Progenitor cell of endocrine pancreas (in vitro differentiated cells): ENCODE measurements at places on chromosomes 7 and 10.

GRCh38 chr7:85135977-85136376 is 50.9 kb downstream of the SEMA3D start:
- no peak for DNase-seq

DNA sequence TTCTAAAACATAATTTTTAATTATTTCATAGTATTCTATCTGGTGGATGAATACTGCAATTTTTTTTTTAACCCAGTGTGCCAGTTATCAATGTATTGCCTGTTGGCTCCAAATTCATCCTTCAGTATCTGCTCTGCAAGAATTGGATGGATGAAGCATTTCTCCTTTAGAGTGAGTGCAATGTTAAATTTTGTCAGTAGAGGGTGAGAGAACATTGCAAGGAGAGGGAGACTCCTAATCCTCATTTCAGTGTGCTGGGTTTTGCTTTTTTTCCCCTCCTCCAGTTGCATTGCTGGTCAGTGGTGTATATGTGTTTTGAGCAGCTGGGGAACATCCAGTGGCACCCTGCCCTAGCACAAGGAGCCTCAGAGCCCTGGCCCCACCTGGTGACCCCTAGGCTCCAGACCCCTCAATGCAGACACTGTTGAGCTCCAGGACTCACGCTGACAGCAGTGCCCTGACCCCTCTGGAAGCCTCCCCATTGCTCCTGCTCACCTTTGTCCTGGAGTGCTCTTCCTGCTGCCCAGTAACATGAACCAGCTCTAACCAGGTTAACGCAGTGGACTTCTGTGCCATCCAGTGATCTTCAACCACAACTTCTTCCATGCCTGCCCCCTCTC is 199.4 kb downstream of the USP6NL start:
- no peak for DNase-seq

DNA sequence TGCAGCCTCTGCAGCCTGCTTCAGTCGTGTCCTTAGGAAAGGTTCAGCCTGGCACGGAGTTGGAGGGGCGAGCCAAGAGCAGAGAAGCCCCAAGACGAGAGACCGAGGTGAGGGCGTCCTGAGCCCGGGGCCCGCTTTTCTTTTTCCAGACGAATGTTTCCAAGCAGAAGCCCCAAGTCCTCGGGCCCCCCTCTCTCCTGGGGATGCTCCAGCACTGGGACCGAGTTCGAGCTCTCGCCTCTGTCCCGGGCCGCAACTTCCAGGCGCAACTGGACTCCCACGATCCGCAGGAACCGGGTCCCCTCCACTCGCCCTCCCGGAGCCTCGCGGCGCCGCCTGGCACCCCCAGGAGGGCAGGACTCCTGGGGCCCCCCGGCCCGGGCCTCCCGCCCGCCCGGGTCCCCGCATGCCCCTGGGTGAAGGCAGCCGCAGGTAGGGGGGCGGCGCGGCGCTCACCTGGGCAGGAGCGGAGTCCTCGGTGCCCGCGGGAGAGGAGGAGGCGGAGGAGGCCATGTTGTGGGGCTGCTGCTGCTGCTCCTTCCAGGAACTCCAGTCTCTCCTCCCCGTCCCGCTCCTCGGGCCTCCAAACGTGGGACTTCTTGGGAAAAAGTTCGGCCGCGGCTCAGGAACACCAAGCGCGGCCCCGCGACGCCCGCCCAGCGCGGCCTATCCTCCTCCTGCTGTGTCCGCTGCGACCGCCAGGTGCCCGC is 45.3 kb upstream of the CDK1 start:
- peak; percentile 68 for DNase-seq

DNA sequence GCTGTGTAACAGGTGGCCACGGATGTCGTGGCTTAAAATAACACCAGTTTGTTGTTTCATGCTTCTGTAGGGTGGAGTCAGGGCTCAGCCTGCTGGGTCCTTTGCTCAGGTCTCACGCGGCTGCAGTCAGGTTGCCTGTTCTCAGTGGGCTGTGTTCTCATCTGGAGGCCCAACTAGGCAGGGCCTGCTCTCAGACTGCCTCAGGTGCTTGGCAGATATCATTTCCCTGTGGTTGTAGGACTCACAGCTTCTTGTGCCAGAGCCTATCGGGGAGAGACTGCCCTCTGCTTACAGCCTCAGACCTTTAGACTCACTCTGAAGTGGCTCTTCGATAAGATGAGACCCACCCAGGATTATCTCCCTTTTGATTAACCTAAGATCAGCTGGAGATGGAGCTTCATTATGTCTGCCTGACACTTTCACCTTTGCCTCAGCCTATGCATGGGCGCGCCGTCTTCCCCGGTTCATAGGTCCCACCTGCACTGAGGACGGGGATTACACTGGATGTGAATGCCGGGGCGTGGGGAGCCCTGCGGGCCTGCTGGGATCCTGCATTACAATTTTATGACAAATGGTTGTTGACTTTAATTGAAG is 55.3 kb downstream of the INPP5A start:
- DNase-seq, result no peak
